ENCODE measurements at places on chromosomes 16 and 17.

- no peak for DNase-seq
Measured at GRCh38 chr17:69451416-69452394, 37.2 kb downstream of the MAP2K6 start.

DNA sequence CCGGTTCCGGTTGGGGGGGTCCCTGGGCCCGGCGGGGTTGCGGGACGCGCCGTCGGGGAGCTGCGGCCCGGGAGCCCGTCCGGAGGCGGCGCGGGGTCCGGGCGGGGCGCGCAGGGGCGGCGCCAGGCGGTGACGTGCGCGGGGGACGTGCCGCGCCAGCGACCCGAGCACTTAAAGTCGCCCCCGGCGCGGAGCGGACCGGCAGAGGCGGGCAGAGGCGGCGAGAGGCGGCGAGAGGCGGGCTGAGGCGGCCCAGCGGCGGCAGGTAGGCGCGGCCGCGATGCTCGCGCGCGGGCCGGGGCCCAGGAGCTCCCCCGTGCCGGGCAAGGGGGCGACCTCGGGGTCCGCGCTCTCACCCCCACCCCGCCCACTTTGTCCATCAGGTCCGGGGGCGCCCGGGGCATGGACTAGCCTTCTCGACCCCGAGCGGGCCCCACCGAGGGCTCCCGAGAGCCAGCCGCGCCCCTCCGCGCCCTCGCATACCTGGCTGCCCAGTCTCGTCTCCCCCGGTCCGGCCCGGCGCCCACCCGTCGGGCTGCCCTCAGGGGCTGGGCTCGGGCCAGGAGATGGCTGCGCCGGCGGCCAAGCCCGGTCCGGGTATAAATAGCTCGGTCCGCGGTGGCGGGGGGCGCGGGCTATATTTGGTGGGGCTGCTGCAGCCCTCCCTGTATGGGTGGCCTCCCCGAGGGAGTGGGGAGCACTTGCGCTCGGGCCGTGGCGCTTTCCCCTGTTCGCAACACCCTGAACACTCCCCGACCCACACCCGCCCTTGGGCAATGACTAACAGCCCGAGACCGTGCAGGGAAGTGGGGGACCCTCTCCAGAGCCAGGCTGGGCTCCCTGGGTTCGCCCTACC is at the start of gene SLC16A3:
Gene SLC16A3, plus strand, starts transcription at position 201 of the 856 bp plus-strand sequence. CDS start 6,967 bp downstream, outside the sequence.
- no peak for DNase-seq

DNA sequence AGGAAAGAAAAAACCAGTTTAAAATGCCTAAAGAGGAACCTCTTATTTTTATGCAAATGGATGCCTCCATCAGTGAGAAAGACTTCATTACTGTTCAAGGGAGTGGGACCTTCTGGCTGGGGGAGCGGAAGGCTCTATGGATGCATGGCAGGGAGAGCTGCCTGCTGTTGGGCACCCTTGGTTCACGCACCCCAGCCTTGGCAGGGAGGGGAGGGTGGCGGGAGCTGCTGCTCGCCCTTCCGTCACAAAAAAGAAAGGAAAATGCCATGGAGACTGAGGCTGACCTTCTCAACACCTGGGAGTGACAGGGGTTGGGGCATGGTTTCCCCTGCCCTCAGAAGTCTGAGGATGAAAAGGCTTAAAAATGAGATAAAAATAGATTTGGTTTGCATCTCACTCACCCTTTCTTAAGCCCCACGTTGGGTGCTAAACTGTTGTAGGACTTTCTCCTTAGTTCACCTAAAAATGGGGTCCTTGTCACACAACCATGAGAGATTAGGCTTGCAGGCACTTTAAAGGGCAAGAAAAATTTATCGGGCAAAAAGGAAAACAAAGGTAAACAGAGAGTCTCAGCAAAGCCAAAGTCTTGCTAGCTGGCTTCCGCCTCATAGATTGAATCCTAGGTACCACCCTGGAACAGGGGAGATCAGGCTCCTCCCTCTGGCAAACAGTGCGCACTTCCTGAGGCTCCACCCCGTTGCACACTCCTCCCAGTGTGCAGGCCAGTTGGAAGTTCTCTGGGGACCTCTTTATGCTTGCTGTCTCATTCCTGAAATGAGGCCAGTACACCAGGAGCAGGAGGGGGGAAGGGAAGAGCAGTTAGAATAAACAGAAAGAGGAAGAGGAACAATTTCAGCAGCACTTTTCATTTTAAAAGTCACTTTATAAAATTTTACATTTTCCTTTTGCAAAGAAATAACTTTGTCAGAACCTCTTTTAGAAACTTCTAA is 31.6 kb downstream of the PHKB start:
- no peak for DNase-seq

DNA sequence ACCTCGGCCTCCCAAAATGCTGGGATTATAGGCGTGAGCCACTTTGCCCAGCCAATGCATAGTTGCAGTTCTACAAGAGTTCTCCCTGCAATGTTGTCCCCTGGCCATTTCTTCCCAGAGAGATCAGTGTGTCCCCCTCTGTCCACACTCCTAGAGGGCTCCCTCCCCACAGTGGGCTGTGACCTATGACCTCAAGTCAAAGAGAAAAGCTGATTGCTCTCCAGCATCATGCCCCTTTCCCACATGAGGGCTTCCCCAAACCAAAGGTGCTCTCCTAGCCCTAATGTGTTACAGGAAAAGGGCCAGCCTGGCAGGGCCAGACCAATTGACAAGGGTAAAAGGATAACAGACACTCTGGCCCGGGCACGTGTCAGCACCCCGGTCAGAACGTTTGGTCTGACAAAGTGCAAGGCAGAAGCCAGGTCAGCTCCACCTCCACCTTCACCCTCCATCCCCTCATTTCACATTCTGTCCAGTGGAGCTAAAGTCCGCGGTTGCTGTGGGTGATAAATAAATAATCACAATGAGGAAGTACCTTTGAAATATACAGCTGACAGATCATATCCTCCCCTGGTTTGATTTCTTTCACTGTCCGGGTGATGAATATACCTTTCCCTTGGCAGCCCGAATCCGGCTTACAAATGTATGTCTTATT is 17.8 kb downstream of the TTLL6 start:
- no peak for DNase-seq
